ENCODE measurements at places on chromosomes 6 and 20. TPM values are rescaled to one million over a fixed set of nuclear protein-coding genes. Genes with fewer than 3 reads are reported as not detected.

GRCh38 chr20:16064989-16065707, 508.1 kb downstream of the KIF16B start:
- no peak for DNase-seq

GRCh38 chr6:163137398-163137881, 277.1 kb upstream of the QKI start:
- no peak for DNase-seq

ZNF311 gene
- 0.17 TPM for total RNA-seq

GRCh38 chr6:17932330-17932852, 55.0 kb downstream of the KIF13A start:
- peak; percentile 53 for DNase-seq

SNAI1 gene
- total RNA-seq, result 1.5 TPM

DNA sequence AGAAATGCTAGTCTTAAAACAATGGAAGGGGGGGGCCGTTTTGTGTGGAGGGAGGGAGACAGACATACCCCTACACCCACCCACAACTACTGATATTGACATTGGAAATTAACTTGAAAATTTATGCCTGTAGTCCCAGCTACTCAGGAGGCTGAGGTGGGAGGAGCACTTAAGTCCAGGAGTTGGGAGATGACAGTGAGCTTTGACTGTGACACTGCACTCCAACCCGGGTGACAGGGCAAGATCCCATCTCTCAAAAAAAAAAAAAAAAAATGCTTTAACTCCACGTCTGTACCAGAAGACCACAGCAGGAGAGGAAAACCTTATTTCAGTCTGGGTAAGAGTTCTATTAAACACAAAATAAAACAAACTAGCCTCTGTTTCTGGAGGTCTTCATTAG, 2.2 kb downstream of the TBC1D20 start:
- no peak for DNase-seq

MEP1A gene
- total RNA-seq, result not detected
